Daoy (cell line): ENCODE measurements at places on chromosomes 2 and 18. TPM values are rescaled to one million over a fixed set of nuclear protein-coding genes. Genes with fewer than 3 reads are reported as not detected.

STON1 gene
- 1.7 and 3.3 TPM in 2 replicates for total RNA-seq

ELOA2 gene
- total RNA-seq = not detected in 2 replicates

GYPC gene
- 23.6 and 33.4 TPM in 2 replicates for total RNA-seq

ECEL1 gene
- not detected in 2 replicates for total RNA-seq

TXNDC2 gene
- 0.06 TPM in 1 of 2 replicates, not detected in the other for total RNA-seq

FIGN gene
- total RNA-seq = 0.57 and 5.8 TPM in 2 replicates

CIB4 gene
- total RNA-seq = not detected in 2 replicates

DNA sequence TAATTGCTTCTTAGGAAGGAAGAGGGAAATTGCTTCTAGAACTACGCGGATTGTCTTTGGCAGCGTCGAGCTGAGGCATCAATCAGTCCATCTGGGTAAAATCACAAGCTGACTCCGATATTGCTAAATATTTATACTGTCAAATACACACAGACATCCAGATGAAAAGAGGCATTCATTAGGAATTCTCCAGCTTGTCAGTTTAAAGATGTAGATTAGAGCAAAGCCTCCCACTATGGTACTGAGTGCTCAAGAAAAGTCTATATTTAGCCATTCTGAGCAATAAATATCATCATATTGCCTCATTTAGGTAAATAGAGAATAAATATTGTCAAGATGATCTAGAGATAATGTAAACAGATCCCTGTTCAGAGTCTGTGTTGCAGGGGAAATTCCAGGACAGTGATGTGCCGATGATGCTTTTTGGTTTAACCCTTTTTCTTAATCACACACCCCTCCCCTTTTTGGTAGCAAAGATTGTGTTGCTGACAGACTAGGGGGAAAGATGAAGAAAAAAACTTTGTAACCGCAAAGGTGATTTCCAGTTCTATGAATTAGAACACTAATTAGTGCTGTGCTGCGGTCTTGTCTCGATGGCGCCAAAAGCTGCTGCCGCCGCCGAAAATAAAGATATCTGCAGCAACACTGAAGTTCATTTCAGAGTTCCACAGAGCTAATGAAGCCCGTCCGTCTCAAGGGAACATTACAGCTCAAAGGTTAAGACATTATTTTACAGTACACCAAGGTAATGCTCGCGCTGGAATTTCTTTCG is 171.8 kb downstream of the PTGR3 start:
- DNase-seq = no peak

DNA sequence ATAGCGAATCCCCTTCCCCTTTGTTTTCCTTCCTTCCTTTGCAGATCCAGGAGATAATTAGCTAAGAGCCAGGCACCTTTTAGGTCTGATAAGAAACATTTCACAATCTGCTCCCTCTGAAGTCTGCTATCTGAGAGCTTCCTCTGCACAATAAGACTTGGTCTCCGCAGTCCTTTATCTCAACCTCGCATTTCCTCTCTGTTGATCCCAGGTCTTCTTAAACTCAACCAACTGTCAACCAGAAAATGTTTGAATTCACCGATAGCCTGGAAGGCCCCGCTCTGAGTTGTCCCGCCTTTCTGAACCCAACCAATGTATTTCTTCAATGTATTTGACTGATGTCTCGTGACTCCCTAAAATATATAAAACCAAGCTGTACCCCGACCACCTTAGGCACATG is 78.4 kb upstream of the CTDP1 start:
- DNase-seq = no peak

DNA sequence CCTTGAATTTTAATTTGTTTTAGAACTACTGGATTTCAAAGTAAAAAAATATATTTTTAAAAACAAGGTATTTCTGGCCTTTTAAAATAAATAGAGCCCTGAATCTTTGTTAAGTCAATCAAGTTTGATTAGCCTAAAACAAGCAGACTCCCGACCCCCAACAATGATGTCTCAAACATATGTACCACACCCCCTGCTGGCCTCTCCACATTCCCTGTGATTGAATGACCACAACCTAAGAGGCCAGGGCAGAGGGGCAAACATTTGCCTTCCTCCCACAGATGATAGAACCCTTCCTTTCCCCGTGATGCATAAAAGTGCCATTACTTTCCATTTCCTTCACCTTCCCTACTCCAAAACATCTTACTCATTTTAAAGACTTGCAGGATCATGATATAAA is 130.9 kb downstream of the STK39 start:
- DNase-seq = no peak

DNA sequence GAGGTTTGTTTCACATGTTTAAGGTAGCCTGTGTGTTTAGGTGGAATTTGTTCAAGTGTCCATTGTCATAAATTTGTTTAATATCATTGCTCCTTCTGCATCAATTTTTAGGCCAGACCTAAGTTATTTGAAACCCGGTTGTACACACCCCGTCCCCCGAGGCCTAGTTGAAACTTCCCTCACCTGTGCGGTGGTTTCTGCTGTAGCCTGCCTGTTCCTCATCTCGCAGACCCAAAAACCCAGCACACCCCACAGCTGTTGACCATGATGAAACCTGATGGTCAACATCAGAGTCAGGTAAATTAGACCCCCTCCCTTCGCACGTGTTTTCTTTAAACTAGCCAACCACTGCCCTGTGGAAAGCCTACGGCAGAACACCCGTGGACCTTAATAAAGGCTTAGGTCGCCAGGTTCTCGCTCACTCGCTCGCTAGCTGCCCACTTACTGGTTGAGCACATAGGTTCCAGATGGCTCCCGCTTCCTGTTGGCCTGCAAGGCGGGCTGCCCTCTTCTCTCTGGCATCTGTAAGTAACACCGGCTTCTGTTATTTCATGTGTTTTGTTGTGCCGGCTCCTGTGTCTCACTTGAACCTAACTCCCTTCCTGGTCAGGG is 64.4 kb downstream of the EML6 start:
- DNase-seq = no peak

GRCh38 chr2:36753706-36754221 is 57.3 kb downstream of the VIT start:
- peak; percentile 70 for DNase-seq

DNA sequence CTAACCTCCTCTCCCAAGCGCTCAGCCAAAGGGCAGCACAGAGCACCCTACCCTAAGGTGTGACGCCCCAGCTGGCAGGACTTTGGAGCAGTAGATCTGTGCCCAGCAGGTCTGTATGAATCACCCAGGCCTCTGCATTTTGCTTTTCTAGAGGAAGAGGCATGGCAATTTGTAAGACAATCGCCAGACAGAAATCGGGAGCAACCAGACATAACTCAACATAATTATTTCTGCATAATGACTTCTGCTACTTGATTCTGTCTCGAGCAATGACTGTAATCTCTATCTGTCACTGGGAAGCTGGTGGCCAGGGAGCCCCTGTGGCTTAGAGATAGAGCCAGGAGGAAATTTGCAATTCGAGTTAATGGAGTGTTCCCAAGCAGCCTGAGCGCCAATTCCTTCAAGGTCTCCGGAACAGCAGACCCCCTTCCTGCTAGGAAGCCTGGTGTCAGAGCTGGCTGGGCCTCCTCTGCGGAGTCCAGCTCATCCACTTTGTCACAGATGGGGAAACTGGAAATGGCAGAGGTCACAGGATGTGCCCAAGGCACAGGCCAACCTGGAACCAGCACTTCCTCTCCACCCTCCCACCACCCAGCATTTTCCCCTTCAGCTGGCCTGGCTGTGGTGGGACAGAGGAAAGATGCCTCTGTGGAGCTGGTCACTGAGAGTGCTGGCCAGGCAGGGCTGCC is 55.0 kb downstream of the ODC1 start:
- DNase-seq = no peak

GRCh38 chr2:62309465-62310091 is 113.7 kb downstream of the B3GNT2 start:
- no peak for DNase-seq

GRCh38 chr18:22691946-22692710 is 241.0 kb upstream of the RBBP8 start:
- DNase-seq = peak; percentile 46

GRCh38 chr2:128490881-128491691 is 172.4 kb upstream of the HS6ST1 start:
- DNase-seq = no peak

DNA sequence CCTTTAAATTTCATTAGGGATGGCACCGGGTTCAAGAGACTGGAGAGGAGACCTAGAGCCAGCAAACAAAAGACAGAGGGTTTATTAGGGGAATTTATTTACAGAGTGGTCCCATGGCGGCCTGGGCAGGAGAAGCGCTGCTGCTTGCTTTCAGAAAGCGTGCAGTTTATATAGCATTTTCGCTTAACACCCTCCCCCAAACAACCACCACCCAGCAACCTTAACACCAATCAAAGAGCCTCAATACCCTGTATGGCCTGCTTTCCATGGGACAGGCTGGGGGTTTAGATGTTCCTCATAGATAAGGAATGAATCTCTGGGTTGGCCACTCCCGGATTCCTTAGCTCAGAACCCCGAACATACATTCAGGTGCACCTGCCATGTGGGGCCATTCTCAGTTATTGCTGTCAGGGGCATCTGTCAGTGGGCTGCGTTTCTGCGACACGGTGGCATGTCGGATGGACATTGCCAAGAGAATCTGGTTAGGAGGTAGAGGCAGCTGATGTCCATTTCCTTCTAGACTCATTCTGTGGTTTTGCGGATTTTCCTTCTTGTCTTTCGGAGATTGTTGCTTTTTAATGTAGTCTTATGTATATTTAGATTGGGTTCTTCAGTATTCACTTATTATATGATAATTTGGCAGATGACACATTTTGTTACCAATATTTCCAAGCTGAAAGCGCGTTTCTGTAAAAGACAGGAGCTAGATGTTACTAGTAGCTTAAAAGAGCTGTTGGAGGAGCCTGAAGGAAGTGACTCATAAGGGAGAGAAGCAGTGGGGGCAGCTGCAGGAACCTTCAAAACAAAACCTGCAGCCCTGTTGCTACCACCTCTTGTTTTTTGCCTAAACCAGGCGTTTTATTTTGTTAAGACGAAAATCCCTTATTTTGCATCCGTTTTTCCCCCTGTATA is 7.2 kb downstream of the AGAP1 start:
- DNase-seq = peak; percentile 64

- DNase-seq = peak; percentile 90
These were observed 2.8 kb upstream of the CTDSP1 start for GRCh38 chr2:218396688-218397462.
